ENCODE measurements at places on chromosomes 6 and 20.

- DNase-seq, result no peak
Observed at GRCh38 chr6:157538168-157538567, 157.2 kb downstream of the ZDHHC14 start.

- no peak for DNase-seq
Observed at GRCh38 chr6:108661982-108662381, 101.3 kb downstream of the FOXO3 start.

- DNase-seq, result no peak
Observed at GRCh38 chr6:145428706-145429105, 306.6 kb downstream of the EPM2A start.

- DNase-seq, result no peak
Observed at GRCh38 chr6:45784250-45784649, 231.4 kb downstream of the CLIC5 start.

GRCh38 chr6:6795393-6795792 is 206.9 kb downstream of the LY86 start:
- no peak for DNase-seq

GRCh38 chr6:86683132-86683908 is 254.0 kb upstream of the HTR1E start:
- no peak for DNase-seq

DNA sequence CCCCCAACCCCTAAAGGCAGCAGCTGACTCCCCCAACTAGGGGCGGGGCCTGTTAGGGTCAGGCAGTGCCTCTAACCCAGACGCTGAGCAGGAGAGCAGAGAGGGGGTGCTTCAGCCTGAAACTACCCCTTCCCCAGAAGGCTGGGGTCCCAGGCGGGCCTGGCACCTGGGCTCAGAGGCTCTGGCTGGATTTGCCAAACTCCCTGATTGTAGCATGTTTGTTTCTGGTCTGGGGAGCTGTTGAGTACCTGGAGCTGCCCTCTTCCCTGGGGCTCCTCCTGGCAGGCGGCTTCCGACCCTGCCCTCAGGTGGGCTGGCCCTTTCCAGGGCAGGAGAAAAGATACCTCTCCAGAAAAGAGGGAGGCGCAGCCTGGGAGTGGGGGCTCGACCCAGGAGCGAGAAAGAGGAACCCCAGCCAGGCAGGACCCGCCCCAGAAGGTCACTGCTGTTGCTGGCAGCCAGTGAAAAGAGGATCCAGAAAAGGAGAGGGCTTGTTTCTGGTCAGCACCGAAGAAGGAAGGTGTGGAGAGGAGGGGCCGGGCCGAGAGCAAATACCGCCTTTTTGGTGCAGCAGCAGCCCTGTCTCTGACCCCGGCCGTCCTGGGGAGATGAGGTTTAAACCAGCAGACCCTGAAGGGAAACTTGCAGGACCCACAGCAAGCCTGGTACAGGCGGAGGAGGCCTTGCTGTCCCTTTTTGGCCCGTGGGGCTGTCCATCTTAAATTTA is 810 bp upstream of the ABHD16B start:
- DNase-seq, result no peak

DNA sequence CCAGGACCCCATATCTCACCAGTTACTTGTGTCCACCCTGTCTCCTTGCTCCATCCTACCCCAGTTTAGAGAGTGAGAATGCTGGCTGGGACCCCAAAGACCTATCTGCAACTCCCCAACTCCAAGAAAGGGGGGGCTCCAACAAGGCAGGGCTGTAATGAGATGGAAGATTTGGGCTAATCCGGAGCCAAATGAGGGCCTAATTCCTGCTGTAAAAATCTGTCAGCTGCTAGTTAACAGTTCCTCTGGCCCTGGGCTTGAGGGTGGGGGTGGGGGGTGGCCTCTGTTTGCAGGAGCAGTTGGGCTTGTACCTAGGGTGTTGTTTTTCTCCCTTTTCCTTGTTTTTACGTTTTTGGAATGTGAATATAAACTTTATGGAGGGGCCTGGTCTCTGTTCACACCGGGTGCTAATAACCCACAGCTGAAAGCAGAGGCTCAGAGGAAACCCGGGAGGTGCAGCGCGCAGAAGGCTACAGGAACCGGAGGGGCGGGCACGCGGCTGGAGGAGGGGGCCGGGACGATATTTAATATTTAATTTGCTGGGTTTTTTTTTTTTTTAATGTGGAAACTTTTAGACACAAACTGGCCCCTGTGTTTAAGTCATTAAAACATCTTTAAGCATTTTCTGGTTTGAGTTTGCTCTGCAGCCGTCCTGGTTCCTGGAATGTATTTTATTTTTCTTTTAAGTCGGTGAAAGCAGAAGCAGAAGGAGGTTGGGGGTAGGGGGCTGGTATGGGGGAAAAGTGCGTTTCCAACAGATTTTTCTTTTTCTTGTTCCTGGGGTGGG is 70.7 kb downstream of the NCR2 start:
- DNase-seq, result no peak

- no peak for DNase-seq
Observed at GRCh38 chr20:60877071-60877857, 374.8 kb upstream of the CDH4 start.

GRCh38 chr6:144334150-144334708 is 49.1 kb downstream of the UTRN start:
- peak; percentile 63 for DNase-seq

DNA sequence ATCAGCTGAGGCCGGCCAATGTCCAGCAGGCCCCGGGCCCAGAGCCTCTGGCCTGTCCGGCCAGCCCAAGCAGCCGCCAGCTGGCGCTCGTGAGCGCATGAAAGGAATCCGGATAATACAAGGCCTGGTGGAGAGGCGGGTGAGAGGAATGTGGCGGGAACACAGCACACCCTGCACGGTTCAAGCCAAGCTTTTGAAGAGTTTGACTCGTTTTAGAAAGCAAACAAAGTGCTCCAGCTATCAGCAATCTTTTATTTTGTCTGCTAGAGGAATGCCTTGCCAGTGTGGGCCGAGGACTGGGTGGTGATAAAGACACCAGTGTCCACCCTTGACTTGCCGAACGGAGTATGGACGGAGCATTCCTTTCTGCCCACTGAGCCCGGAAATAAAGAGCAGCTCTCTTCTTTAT is 9.3 kb upstream of the NEDD9 start:
- no peak for DNase-seq

- no peak for DNase-seq
Observed at GRCh38 chr6:157368359-157369049, 12.5 kb upstream of the ZDHHC14 start.

GRCh38 chr6:89050155-89050554 is 30.4 kb upstream of the PNRC1 start:
- DNase-seq, result no peak

DNA sequence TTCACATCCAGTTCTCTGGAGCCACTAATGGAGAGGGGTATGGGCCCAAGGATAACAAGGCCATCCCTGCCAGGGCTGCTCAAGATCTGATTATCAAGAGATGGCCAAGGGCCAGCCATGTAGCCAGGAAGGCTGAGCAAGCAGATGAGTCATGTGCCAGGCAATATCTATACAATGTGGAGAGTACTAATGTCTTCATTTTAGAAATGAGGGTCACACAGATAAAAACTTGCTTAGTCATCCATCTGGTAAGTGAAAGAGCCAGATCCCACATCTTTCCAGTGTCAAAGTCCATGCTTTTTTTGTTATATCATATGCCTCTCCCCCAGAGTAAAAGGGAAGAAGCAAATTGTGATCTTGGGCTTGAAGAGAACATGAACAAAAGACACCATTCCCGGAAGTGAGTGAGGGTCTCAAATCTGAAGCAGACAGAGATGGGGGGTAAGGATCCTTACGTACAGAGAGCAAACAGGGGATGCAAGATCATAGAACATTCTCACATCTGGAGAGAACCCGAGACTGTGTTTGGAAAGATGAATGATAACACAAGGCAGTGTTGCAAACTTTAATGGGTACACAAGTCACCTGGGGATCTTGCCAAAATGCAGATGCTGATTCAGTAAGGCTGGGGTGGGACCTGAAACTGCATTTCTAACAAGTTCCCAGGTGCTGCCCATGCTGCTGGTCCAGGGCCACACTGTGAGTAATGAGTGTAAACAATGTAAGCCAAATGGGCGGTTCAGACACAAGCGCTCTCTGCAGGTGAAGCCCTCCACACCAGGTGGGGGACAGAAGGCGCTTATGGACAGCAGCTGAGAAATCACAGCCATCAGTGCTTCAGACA is 20.0 kb upstream of the GSTA3 start:
- no peak for DNase-seq

DNA sequence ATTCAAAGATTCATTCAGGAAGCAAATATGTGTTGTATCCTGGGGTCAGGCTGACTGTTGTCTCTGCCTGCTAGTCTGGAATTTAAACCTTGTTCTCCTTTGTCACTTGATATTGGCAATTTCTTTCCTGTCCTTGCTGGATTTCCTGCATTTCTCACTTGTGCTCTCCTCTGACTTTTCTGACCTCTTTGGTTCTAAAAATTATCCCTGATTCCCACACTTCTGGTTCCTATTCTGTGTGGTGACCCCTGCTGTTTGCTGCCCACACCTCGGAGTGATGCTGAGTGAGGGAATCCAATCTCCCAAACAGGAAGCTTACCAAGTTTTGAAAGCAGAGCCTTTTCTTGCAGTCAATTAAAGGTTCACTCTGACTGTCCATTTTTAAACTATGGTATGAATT is 345.3 kb downstream of the CDKAL1 start:
- no peak for DNase-seq

- DNase-seq, result no peak
Observed at GRCh38 chr6:11727998-11728961, 50.3 kb downstream of the ADTRP start.

DNA sequence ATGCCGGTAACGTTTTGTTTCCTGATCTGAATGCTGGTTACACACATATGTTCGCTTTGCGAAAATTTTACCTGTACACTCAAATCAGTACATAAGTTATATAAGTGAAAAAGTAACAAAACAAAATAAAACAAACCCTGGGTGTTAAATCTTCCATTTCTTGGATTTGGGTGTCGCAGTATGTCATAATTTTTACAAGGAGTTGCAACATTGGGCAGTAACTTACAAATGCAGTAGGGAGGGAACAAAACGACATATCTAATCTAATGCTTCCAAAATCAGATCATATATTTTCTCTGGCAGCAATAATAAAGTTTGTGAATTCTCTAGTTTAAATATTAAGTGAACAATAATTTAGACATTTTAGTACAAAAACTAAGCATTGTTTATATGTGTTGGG is 25.2 kb downstream of the SNX14 start:
- no peak for DNase-seq

GRCh38 chr6:110512991-110513390 is 36.6 kb upstream of the SLC22A16 start:
- DNase-seq, result no peak

GRCh38 chr6:25296217-25296905 is 17.2 kb downstream of the CARMIL1 start:
- DNase-seq, result no peak

DNA sequence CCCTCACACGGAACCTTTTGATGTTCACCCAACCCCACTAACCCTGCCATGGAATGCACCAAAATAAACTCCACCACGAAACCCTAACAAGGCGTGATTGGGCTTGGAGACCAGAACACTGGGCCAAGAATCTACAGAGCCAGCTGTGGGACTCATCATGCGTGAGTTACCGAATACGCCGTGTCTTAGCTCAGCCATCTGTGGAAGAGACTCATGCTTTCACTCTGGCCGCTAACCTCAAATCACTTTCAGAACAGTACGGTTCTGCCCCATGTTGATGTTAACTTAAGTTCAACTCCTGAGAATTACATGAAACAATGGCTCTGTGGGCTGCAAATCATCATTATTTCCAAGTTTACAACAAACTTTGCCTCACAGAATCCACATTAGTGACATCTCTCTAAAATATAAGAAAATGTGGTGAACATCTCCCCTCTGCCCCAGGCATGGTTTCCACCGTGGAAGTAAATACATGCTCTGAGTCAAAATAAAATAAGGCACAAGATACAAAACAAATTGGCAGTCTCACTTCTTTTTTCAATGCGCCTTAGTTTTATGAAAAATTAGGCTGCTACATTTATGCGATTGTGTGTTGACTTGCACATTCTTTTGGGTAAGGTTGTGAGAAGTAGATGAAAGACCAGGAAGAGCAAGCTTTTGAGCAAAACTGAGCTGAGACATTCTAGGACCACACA is 308.9 kb upstream of the EXOC2 start:
- no peak for DNase-seq

- DNase-seq, result no peak
Observed at GRCh38 chr6:89723046-89723445, 84.5 kb upstream of the LYRM2 start.

GRCh38 chr20:50224531-50225255 is 34.1 kb downstream of the CEBPB start:
- no peak for DNase-seq

- no peak for DNase-seq
Observed at GRCh38 chr6:104603108-104603745, 256.5 kb downstream of the HACE1 start.

- no peak for DNase-seq
Observed at GRCh38 chr6:105270511-105270910, 90.7 kb upstream of the POPDC3 start.

DNA sequence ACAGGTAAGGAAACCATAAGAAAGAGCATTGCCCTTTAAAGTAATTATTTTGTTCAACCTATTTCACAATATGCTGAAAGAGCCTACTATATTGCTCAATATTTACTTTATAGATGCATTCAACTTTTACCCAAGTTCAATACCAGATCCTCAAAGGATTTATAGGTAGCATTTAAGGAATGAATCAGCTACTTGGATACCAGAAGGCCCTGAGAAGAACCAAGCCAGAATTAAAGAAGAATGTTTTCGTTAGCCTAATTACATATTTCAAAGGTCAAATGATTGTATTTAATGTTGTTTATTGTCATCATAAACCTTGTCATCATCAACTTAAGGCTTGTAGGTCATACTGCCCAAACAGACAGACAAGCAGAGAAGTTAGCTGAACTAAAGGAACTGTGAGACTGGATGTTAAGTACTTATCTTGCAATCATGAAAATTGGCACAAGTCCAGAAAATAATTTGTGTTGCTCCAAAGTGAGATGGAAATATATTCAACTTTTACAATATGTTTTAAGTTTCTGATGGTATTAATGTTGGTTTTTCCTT is 636.7 kb downstream of the RFPL4B start:
- no peak for DNase-seq

DNA sequence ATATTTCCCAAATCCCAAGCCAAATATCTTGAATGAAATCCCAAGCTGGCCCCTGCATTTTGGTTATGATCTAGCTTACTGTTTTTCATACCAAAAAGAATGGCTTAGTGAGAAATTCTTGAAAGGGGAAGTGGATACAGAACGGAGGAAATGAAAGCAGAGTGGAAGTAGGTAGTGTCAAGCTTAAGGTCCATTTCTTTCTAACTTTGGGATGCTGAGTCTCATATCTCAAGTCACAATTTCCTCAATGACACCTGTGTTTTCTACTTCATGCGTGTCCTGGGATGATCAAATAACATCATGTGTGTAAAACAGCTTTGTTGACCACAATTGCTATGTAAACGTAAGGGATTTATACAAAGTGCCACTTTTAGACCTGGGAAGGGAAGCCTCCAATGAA is 238.8 kb upstream of the SLC35B3 start:
- no peak for DNase-seq

DNA sequence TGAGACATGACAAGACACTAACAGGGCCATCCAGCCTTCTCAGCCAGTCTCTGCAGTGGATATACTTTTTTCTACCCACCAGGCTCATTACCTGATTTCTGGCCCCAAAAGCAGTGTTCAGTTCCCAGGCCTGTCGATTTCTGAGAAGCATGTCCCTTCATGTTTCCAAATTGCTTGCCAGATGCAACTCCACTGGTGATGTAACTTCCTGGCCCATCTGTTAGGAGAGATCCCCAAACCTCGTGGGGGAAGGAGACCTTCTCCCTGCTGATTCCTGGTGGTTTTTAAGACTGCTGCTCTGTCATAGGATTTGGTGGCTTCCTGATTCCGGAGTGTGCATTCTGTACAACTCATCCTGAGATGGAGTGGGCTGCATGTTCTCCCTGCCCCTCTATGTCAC is 31.6 kb upstream of the MRPS10 start:
- no peak for DNase-seq

GRCh38 chr6:33711140-33712129 is at the start of gene UQCC2:
Gene UQCC2, minus strand, starts transcription at chr6:33711700. Its CDS starts 14 bp downstream, at chr6:33711686.
- peak; percentile 97 for DNase-seq

All from stimulated activated CD8-positive, alpha-beta memory T cell treated with anti-CD3 and anti-CD28 coated beads, Interleukin-7, amount 100 ng/mL, for 48 hours (primary cell).